ENCODE measurements at places on chromosomes 3 and 15.

GRCh38 chr3:39447637-39448483, 19.6 kb upstream of the MOBP start:
- peak; percentile 66 for DNase-seq

DNA sequence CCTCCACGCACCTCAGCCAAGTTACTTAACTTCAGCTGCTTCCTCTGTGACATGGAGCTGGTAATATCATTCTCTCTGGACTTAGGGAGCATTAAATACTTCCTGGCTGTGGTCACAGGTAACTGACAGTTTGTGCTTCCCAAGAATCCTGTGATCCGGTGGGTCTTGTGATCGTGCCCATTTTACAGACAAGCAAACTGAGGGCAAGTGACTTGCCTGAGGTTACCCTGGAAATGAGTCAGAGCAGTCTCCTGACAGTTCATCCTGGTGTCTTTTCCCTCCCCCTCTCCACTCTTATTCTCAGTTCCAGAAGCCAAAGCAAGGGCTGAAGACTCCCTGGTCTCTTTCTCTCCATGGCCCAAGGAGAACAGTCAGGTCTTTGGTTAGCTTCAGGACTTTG, 35.9 kb downstream of the ACAN start:
- DNase-seq: no peak

- DNase-seq: no peak
Observed at GRCh38 chr3:134677196-134677986, 26.6 kb upstream of the KY start.

DNA sequence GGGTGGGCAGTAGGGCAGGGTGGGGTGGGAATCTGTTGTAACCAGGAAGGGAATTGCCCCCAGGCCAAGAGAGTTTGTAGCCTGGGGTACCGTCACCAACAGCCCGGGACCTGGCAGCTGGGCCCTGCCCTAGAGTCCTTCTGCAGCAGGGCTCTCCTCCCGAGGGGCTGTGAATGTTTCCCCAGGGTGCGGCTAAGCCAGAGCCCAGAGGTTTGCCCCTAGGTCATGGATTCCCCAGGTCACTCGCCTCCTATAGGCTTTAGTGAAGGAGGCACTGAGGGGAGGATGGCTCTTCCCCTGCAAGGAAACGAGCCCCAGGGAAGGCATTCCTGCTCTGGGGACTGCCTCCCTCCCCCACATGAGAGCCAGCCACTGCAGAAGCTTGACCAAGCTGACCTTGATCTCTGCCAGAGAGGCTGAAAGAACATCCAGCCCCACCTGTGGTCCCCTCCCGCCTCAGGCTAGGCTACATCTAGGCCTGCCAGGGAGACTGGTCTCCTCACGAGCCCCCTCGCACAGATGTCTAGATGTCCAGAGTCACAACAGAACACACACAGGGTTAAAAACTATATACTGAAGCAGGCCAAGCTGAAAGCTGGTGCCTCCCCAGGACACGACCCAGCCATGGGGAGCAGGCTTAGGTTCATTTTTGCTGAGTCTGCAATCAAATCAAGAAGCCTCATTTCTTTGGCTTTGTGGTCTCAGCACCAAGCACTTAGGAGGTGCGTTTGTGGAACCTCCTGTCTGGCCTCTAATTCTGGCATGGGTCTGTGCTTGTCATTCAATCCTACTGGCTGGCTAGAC, 69.1 kb upstream of the TAMM41 start:
- DNase-seq: no peak

GRCh38 chr3:168080499-168081170, 15.1 kb downstream of the GOLIM4 start:
- no peak for DNase-seq

GRCh38 chr15:47603026-47603425, 114.3 kb upstream of the SEMA6D start:
- DNase-seq: no peak

DNA sequence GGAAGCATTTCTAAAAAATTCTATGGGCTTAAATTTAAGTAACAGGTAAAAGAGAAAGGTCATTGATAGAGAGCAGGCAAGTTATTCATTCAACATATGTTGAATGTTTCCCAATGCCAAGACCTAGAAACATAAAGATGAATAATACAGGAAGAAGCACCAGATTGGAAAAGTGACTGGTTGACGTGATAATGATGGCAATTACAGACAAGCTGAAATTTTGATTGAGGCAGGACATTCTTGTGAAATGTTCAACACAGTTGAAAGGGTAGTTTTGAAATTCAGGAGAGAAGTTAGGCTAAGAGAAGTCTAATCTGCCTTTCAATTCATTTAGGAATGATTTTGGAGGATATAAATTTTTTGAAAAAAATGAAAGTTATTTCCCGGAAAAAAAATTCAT, 536.3 kb upstream of the NAALADL2 start:
- DNase-seq: no peak

GRCh38 chr3:186888569-186888968, 41.8 kb upstream of the ST6GAL1 start:
- no peak for DNase-seq

DNA sequence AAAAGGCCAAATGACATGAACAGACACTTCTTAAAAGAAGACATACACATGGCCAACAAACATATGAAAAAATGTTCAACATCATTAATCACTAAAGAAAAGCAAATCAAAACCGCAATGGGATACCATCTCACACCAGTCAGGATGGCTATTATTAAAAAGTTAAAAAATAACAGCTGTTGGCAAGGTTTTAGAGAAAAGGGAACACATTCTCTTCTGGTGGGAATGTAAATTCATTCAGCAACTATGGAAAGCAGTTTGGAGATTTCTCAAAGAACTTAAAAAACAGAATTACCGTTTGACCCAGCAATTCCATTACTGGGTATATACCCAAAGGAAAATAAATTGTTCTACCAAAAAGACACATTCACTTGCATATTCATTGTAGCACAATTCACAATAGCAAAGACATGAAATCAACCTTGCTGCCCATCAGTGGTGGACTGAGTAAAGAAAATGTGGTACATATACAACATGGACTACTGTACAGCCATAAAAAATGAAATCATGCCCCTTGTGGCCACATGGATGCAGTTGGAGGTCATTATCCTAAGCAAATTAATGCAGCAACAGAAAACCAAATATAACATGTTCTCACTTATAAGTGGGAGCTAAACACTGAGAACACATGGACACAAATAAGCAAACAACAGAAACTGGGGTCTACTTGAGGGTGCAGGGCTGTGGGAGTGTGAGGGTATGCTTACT, 190.7 kb upstream of the MCTP2 start:
- DNase-seq: no peak

DNA sequence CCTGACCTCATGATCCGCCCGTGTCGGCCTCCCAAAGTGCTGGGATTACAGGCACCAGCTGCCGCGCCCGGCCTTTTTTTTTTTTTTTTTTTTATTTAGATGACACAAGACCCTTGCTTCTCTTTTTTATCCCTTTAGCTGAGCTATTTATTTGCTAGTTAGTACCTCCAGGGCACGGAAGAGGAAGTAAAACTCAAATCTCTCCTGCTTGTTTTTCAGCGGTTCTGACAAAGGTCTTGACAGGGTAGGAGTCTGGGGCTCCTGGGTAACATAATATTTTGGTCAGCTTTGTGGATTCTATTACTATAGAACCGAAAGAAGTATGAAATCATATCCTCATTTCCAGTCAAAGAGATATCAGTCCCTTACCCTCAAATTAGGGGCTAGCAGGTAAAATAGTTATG, 44.0 kb upstream of the ETV5 start:
- DNase-seq: no peak

GRCh38 chr3:58025837-58026569, 17.8 kb downstream of the FLNB start:
- peak; percentile 45 for DNase-seq

- no peak for DNase-seq
Observed at GRCh38 chr3:98726084-98726483, 37.1 kb upstream of the ST3GAL6 start.

GRCh38 chr3:463252-464192, 267.0 kb downstream of the CHL1 start:
- no peak for DNase-seq

- no peak for DNase-seq
Observed at GRCh38 chr3:117674321-117674720, 964.7 kb downstream of the TUSC7 start.

DNA sequence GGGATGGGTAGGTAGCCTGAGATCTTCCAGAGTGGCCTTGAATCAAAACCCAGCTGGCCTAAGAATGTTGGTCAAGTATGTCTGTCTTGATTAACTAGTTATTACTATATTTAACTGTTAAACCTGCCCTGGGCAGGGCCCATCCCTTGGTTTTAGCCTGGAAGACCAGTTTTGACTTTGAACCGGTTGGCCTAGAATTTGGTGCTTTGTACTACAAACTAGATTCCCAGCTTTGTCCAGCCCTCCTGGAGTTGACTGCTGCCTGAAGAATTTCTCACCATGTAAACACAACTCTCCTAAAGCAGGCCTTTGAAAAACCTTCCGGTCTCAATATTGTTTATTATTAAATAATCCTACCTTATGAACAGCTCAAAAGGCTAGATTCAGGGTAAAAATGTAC, 16.0 kb downstream of the C15orf62 start:
- DNase-seq: no peak

- DNase-seq: no peak
Observed at GRCh38 chr3:197454014-197454413, 101.8 kb downstream of the BDH1 start.

DNA sequence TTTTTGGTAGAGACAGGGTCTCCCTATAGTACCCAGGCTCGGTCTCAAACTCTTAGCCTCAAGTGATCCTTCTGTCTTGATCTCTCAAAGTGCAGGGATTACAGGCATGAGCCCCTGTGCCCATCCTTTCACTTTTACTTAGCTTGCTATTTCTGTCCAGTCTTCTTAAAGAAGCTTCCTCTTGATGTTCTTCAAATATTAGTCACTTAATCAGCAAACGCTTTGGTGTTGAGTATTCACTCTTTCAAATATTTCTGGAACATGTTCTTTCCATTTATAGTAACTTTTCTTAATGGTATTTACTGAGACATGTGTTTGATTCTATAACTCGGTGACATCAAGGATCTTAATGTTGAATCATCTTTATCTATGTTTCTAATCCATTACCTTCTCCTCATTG, 122.1 kb downstream of the CNTN6 start:
- DNase-seq: no peak

- DNase-seq: no peak
Observed at GRCh38 chr3:73549051-73549600, 75.6 kb downstream of the PDZRN3 start.

GRCh38 chr15:28891588-28891987, 5.8 kb downstream of the APBA2 start:
- DNase-seq: no peak

GRCh38 chr3:157259825-157260224, 99.9 kb upstream of the CCNL1 start:
- DNase-seq: no peak

- DNase-seq: no peak
Observed at GRCh38 chr15:54618120-54618519, 578.6 kb downstream of the RSL24D1 start.

DNA sequence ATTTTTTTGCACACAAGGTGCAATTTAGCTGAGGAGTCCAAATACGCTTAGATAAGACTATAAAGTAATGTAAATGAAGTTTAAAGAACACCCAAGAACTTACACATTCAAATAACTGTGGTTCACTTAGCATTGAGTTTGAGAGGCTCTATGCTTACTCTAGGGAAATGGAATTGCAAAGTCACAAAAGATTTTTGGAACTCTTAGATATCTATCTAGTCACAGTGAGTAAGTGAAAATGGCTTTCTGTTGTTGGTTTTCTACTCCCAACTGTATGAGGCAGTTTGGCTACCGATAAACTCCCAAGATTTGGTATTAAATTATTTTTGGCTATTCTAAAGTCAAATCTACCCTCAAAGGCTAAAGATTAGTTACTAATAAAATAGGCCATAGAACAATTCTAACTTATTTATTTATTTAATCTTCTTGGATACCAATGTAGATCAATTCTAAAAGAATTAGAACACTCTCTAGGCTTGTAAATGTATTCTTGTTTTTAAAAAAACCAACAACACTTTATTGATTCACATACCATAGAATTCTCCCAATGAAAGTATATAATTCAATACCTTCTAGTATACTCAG, 165.4 kb downstream of the SNRK start:
- DNase-seq: no peak

DNA sequence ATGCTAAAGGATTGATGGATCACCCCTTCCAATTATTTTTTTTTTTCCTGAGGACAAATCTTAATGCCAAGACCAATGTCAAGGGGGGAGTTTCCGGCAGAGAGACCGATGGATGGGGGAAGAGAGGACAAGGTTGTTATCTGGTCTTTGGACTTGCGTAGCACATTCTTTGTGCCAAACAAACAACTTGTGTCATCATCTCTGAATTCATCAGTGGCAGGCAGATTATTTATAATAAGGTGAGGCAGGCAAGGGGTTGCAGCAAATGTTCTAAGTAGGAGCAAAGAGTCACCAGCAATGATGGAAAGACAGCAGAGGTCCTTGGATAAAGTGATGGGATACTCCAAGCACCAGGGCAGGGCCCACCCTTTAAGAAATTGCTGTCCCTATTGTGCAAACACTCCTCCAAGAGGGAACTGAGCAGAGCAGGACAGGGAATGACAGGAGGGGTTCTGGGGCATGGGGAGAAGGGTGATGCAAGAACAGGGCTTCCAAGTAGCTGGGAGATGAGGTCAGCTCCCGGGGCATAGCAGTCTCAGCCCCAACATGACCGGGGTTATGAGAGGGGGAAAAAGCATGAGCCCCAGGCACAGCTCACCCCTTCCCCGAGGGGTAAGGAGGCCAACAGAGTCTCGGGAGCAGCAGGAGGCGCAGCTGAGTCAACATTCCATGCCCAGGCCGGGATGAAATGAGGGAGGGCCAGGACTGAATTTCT, 57.4 kb downstream of the ANXA2 start:
- DNase-seq: no peak

DNA sequence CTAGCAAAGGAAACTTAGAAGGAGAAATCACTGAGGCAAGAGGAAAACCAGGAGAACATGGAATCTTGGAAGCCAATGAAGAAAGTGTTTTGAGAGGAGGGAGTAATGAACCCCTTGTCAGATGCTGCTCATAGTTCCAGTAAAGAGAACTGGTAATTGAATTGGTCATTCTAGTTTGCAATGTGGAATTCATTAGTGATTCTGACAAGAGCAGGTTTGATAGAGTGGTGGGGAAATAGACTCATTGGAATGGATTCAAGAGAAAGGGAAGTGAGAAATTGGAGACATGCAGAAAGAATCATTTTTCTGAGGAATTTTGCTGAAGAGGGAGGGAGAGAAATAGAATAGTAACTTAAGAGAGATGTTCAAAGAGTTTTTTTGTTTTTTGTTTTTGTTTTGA, 21.0 kb downstream of the GLCE start:
- DNase-seq: no peak

DNA sequence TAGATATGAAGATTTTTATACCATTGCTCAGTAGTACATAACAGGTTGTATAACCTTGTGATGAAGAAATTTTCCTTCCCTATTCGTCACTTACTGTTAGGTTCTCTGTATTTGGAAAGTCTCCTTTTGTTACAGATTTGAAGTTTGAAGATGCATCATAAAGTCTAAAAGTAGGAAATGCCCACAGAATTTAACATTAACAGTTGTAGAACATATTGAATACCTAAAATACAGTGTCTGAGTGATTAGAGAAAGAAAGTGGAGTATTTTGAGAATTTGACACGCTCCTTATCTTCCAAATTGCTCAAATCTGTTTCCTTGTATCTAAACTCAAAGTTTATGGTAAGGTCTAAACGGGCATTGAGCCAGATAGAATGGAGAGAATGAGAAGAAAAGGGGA, 111.3 kb downstream of the MBNL1 start:
- DNase-seq: no peak
